Bronchial epithelial cell (primary cell): ENCODE measurements at places on chromosomes 3 and 15.
A peak's percentile ranks its signal among the peaks of the same experiment; 100 is the strongest.

DNA sequence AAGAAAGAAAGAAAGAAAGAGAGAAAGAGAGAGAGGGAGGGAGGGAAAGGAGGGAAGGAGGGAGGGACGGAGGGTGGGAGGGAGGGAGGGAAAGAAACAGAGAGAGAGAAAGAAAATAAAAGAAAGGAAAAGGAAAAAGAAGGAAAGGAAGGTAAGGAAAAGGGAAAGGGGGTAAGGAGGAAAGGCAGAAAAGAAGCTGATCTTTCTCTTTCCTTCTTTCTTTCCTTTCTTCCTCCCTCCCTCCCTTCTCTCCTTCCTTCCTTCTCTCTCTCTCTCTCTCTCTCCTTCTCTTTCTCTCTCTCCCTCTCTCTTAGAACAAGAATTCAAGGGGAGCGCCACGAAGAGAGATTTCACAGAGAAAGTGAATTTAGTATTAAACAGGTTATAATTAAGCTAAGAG lies 25.8 kb upstream of the TMCC1 start:
- DNase-seq: no peak

- peak; percentile 85 for DNase-seq
Measured at GRCh38 chr3:125990253-125990970, 21.4 kb downstream of the ROPN1B start.

DNA sequence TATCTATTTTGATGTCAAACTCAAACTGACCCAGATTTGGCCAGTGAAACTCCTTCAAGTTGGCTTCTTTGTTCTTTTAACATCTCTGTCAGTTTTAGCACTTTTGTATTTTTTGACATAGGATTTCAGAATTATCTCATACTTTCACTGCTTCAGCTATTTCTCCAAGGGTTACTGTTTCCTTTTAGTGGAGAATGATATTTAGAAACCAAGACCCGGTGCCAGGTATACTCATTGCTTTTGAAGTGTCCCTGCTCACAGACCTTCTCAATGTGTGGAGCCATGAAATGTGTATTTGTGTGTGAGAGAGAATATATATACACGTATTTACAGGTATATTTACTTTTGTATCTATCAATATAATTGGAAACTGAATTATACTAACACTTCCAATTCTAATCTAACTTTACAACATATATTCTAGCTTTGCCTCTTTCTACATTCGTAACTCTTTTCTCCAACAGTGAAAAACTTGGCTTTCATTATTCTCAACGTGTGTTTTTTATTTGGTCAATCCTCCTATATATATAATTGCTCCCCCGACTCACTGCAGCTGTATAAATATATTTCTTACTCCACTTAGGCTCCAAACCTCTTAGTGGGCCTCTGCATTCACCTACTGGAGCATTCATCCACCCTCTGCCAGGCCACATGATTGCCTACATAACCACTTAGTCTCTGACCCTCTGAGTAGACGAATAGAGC lies 54.0 kb downstream of the OTOL1 start:
- no peak for DNase-seq

DNA sequence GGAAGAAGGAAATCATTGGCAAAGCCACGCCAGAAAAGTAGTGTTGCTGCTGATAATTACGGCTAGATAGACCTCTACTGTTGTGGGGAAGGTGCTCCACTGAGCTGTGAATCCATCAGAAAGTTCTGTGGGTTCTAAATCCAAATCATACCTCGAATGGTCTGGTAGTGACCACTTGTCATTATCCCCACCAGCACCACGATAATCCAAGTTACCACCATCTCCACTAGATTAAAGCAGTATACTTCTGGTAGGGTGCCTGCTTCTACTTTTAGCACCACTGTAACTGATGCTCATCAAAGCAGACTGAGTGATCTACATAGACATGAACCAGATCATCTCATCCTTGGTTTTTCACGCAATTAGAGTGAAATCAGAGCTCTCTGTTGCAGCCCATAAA lies 185.5 kb downstream of the FMN1 start:
- no peak for DNase-seq

GRCh38 chr3:143433787-143434378 lies 314.3 kb downstream of the CHST2 start:
- no peak for DNase-seq

GRCh38 chr15:85750319-85751290 lies 44.1 kb downstream of the KLHL25 start:
- DNase-seq: no peak

GRCh38 chr15:70266412-70267121 lies 168.8 kb upstream of the TLE3 start:
- no peak for DNase-seq

DNA sequence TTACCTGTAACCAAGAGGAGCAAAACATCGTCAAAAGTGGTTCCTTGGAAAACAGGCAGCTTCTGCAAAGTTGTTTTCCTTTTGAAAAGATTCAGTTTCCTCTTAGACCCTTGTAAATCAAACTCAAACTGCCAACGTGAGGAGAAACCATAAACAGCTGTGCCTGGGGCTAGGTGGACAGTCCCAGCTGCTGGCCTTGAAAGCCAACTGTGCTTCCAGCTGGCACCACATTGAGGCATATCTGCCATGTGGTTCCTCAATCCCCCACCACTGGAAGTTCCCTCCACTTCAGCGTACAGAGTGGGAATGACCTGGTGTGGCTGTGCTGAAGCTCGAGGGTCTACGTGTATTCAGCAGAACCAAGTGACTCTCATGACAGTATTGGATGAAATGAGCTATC lies 40.9 kb downstream of the HRH1 start:
- no peak for DNase-seq

GRCh38 chr15:85443593-85444087 lies 63.2 kb downstream of the AKAP13 start:
- DNase-seq: peak; percentile 96

DNA sequence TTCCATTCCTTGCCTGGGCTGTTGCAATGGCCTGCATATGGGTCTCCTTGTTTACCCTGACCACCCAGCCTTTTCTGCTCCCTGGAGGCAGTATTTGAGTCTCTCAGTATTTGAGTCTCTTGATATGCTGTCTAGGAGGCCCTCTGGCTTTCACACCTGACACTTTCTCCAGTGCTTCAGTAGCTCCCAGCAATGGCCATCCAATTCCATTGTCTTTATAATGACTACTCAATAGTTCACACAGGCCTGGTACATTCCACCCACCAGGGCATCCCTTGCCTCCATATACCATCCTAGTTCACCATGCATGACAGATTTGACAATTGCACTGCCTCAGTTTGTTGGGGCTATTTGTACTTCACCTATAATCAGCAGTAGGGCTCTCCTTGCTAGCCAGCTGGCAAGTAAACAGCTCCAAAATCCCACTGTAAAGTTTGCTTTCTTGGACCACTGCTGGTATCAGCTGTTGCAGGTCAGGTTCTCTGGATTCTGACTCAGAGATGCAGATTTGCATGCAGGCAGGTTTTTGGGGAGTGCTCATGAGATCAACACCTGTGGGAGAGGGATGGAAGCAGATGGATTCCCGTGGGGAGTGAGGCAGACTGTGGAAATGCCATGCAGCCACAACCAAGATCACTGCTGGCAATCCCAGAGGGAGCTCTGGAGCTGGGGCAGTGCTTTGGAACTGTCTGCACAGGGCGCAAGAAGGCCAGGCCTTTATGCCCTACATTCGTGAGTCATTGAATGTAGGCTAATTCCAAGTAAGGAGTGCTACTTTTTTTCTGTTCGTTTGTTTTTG lies 19.1 kb upstream of the XIRP1 start:
- DNase-seq: no peak

- DNase-seq: peak; percentile 50
Measured at GRCh38 chr3:32323604-32324003, 68.0 kb upstream of the CMTM7 start.

GRCh38 chr3:124512881-124513609 lies 217.2 kb upstream of the UMPS start:
- no peak for DNase-seq

GRCh38 chr3:112119962-112120836 lies 12.8 kb downstream of the GCSAM start:
- DNase-seq: no peak

GRCh38 chr3:153835540-153835939 lies 285.6 kb upstream of the ARHGEF26 start:
- no peak for DNase-seq

GRCh38 chr3:123749711-123750110 lies 134.4 kb downstream of the MYLK start:
- peak; percentile 72 for DNase-seq

GRCh38 chr15:92161039-92161670 lies 232.5 kb upstream of the ST8SIA2 start:
- DNase-seq: no peak

DNA sequence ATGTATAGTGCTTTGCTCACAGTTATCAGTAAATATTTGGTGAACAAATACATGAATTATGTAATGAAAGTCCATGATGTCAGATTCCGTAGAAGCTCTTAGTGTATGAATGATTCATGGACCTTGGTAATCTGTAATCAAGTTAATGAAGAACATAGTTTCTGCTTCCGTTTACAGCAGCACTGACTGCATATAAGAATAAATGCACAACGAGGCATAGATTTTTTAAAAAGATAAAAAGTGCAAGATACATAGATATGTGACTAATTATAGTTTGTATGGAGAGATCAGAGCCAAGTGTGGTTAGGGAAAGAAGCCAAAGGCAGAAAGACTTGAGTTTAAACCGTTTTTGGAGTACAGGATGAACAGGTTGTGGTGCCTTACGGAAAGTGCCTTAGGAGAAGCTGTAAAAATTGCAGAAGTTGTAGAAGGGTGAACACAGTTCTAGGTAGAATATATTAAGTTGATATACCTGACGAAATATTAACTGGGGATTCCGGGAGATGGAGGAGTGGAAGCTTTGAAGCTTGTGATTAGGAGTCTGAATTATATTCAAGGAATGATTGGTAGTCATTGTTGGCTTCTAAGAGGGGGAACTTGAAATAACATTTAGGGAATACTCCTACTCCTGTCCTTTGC lies 293.1 kb downstream of the NLGN1 start:
- peak; percentile 20 for DNase-seq

- no peak for DNase-seq
Measured at GRCh38 chr3:32450426-32450825, 52.2 kb downstream of the CMTM6 start.

DNA sequence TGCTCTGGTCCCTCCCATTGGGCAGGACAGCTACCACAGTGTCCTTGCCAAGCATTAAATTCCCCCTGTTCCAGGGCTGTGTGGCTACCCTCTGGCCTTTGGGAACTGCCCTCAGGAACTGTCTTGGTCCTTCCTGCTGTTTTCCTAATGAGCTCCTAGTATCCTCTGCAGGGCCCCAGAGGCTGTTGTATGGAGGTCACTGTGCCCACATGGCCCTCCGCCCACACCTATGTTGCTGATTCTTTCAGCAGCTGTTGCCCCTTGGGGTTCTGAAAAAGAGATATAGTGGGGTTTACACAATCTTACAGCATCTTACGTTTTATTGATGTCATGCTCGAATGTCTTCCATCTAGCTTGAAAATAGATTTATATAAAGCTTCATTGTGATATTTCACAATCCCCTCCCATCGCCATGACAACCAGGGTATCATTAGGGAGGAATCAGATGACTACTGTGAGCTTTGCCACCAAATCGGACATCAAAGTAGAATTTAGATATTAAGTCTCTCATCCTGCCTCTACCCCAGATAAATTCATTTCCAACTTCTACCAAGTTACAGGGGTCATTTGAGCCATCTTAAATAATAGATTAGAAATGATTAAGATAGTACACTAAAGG lies 97.1 kb upstream of the NR2E3 start:
- DNase-seq: no peak

- peak; percentile 47 for DNase-seq
Measured at GRCh38 chr15:92662762-92663161, 7.2 kb upstream of the FAM174B start.

DNA sequence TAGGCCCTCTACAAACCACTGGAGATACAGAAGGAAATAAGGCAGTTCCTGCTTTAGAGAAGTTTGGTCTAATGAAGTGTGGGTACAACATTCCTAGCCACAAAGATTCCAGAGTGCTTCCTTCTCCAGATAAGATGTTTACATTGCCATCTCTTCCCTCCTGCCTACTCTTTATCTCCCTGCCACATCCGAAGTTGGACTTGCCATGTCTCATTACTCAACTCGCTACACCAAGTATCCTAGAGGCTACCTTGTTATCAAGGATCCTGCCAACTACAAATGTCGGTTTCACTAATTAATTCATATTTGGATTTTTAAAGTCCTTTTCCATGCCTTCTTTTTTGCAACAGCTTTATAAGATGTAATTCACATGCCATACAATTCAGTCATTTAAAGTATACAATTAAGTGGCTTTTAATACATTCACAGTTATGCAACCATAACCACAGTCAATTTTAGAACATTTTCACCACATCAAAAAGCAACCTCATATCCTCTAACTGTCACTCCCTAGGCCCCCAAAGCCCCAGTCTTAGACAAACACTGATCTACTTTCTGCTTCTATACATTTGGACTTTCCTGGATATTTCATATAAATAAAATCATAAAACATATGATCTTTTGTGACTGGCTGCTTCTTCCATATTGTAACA lies 53.7 kb upstream of the CSTA start:
- DNase-seq: no peak

DNA sequence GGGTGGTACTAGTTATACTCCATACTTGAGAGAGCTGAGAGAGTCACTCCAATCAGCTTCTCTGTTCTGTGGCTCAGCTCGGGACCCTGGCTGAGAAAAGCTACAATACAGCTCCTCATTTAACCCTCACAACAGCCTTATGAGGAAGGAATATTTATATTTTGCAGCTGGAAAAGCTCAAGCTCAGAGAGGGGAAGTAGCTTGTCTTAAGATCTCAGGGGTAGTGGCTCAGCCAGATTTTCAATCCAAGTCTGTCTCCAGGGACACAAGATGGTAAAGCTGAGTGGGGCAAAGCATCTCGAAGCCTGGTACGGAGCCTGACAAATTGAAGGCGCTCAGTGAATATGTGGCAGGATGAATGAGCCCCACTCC lies 14.8 kb downstream of the SCAMP2 start:
- no peak for DNase-seq

- DNase-seq: no peak
Measured at GRCh38 chr3:138785951-138786350, 48.8 kb downstream of the PIK3CB start.

- DNase-seq: no peak
Measured at GRCh38 chr3:142270407-142270806, 45.0 kb upstream of the GK5 start.

GRCh38 chr3:58568572-58569286 lies 8.5 kb downstream of the FAM107A start:
- peak; percentile 40 for DNase-seq

GRCh38 chr3:15271785-15272381 lies 60.5 kb downstream of the SH3BP5 start:
- DNase-seq: no peak

DNA sequence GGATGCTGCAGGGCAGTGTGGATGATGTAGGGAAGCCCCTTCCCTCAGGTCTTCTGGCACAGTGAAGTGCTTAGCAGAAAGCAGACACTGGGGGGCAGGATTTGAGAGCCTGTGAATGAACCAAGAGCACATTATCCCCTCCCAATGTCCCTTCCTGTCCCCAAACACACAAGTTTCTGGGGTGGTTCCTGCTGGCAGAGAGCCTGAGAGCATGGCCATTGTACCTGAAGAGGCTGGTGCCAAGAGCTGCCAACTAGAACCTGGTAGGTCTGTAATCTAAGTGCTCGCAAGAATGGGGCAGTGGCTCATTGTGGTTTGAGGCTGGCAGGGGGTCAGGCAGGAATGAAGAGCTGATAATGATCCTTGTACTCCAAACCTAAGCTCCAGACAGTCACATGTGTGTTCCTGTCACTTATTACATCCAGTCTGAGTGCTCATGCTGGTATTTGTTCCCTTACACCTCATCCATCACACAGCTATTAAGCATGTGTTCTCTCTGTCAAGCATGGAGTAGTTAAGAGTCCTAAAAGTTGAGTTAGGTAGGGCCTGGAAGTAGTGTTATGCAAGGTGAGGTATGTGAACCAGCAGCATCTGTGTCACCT lies 6.7 kb upstream of the CCR1 start:
- DNase-seq: no peak
